Bronchus fibroblast of lung (primary cell): ENCODE measurements at places on chromosomes 7 and 10. TPM values are rescaled to one million over a fixed set of nuclear protein-coding genes. Genes with fewer than 3 reads are reported as not detected.

PKD1L1 gene
- under 0.01 TPM in 2 replicates for total RNA-seq

AGAP9 gene
- 2.0 and 2.1 TPM in 2 replicates for total RNA-seq

ERVW-1 gene
- total RNA-seq: not detected in 2 replicates

CCL26 gene
- total RNA-seq: 1.7 and 1.9 TPM in 2 replicates

PDE6C gene
- not detected in 2 replicates for total RNA-seq

MBL2 gene
- total RNA-seq: not detected in 2 replicates

LRCH4 gene
- 34.2 and 58.7 TPM in 2 replicates for total RNA-seq

ASIC3 gene
- under 0.01 and 0.17 TPM in 2 replicates for total RNA-seq

TFEC gene
- total RNA-seq: not detected in 2 replicates

IFIT1B gene
- not detected in 2 replicates for total RNA-seq

FKBP9 gene
- total RNA-seq: 122 and 127 TPM in 2 replicates

ZNF789 gene
- total RNA-seq: 4.7 and 5.8 TPM in 2 replicates

ITPRID1 gene
- total RNA-seq: not detected in 2 replicates

TRPV5 gene
- not detected in 2 replicates for total RNA-seq

PPP1R3C gene
- 3.9 and 4.0 TPM in 2 replicates for total RNA-seq

WEE2 gene
- total RNA-seq: not detected in 2 replicates

CPVL gene
- not detected in 2 replicates for total RNA-seq

NRG3 gene
- total RNA-seq: not detected in 2 replicates

CD36 gene
- 0.15 TPM in 1 of 2 replicates, not detected in the other for total RNA-seq

ACSL5 gene
- total RNA-seq: 0.30 and 0.84 TPM in 2 replicates

JAZF1 gene
- 4.9 and 5.8 TPM in 2 replicates for total RNA-seq

POR gene
- total RNA-seq: 66.7 and 71.5 TPM in 2 replicates

JCAD gene
- 1.8 and 2.0 TPM in 2 replicates for total RNA-seq

INSYN2A gene
- 0.45 and 0.50 TPM in 2 replicates for total RNA-seq

TUBAL3 gene
- not detected in 2 replicates for total RNA-seq

KAT6B gene
- total RNA-seq: 5.9 and 7.1 TPM in 2 replicates
